ENCODE measurements at places on chromosomes 7 and 10.

DNA sequence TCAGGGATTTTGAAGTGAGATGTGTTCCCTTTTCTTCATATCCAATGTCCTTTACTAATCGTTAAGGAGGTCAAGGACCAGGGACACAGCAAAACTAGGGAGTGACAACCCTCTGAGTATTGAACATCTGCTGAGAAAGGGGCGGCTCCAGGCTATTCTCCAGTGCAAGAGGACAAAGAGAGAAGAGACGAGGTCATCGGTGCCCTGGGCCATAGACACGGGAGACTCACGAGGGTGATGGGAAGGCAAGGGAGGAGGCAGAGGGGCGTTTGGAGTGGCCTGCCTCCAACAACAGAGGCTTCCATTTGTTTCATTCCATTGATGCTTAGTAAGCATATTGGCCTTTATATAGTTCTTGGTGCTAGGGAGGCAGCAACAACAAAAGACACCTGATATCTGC is 268.4 kb downstream of the CXCL12 start:
- no peak for DNase-seq

DNA sequence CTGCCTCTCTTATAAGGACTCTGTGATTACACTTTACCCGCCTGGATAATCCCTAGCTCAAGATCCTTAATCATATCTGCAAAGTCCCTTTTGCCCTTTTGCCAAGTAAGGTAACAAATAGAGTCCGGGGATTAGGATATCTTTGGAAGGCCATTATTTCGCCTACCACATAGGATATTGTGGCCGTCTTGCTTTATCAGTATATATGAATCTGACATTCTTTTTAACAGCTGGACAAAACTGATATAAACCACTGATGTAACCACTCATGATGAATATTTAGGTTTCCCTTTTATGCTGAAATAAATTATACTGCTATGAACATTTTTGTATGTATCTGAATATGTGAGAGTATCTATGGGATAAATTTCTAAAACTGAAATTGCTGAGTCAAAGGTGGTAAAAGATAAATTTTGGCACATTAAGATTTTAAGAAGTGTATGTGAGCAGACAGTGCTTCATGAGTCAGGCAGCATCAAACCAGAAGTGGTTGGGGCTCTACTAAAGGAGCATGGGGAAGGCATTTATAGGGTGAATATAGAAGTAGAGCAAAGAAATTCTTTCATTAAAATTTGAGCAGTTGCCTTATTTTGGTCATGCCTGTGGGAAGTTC is 44.7 kb downstream of the AVL9 start:
- DNase-seq = no peak

DNA sequence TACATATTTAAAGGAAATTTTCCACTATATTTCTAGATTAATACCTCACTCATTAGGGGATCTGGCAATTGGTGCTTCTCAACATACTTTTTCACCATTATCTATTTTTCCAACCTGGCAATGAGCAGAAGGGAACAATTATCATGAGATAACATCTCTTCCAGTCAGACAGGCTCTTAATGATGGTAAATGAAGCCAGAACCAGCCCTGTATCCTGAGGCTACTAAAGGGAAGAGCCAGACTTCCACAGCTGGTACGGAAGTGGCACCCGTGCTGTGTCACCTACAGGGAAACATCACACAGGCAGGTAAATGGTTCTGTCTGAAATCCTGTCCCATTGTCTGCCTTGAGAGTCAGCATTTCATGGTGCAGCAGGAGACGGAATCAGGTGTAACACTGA is 75.9 kb downstream of the ELMO1 start:
- no peak for DNase-seq

- DNase-seq = peak; percentile 28
These were observed 535 bp upstream of the EPC1 start for GRCh38 chr10:32347363-32348022.

GRCh38 chr10:32941357-32941756 is 16.7 kb downstream of the ITGB1 start:
- no peak for DNase-seq

DNA sequence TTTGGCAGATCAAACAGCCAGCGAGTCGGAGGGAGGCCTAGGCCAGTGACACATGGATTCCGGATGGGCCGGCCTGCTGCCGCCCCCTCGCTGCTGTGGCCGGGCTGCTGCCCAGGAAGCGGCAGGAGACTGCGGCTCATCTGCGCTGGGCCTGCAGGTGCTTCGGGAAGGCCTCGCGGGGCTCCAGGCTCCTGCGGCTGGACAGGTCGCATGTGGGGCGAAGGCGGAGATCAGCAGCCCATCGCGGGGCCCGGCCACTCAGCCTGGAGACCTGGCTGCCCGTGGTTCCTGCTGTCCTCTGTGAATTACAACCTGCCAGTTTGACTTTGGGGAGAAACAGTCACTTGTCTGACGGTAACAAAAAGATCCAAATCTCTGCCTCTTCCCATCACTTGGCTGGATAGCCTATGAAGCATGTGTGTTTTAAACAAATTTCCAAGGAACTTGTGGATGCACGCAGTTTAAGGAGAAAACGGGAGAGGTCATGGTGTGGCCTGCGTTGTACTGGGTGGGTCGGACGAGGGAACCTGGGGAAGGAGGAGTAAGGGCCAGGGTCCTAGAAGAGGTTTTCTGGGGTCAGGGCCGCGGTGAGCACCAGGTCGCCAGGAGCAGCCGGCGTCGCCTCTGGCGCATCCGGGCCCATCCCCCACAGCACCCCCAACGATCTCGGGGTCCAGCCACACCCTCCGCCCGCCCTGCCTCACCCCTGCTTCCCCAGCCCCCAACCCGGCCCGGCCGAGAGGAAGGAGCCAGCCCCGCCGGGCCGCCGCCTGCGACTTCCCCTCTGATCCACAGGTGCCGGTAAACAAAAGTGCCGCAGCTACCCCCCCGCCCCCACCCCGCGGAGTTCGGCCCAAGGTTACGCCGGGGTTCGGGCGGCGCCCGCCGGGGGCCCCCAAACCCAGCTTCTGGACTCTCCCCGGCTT is 1.6 kb downstream of the SPOCK2 start:
- DNase-seq = no peak

GRCh38 chr10:28681928-28682750 is 4.8 kb downstream of the BAMBI start:
- no peak for DNase-seq

DNA sequence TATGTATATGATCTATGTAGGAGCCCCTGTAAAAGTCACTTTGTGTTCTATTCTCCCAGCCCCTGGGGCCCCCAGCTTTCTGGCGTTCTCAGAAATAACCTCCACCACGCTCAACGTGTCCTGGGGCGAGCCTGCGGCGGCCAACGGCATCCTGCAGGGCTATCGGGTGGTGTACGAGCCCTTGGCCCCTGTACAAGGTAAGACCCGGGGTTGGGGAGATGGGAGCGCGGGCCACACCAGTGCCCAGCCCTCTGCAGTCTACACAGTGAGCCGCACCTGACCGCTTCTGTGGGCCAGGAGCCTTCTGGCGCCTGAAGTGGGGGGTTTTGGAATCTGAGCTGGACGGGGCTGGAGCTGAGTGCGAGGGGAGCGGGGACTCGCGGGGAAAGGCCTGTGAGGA is 472.1 kb upstream of the FOXK1 start:
- no peak for DNase-seq

DNA sequence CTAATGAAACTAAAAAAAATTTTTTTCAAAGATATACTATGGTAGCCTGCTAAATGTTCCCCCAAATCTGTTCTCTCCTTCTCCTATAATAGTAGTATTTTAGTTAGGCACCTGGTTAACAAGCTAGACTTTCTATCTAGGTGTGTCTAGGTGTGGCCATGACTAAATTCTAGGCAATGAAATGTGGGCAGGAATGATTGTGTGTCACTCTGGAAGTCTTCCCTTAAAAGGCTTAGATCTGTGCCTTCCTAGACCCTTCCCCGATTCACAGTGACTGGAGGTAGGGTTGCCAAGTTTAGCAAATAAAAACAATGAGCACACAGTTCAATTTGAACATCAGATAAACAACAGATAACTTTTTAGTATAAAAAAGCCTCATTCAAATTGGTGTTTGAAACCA is 8.3 kb upstream of the ARHGAP21 start:
- no peak for DNase-seq

GRCh38 chr7:133723044-133723443 is 404.1 kb upstream of the LRGUK start:
- DNase-seq = no peak

DNA sequence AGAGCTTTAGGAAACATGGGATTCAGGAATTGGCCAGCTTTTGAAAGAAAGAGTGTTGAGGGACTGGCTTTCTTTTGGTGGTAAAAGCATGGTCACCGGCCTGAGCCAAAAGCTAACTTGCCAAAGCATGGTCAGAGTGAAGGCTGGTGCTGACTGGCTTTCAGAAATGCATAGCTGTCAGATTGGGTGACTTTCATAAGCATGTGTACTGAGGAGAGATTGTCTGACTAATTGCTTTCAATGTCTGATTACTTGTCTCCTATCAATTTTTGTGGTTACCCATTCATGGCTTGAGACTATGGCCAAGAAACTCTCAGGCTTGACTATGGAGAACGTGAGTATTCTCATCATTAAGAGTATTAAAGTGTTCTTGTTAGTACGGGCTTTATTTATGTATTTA is 28.2 kb downstream of the ZNF25 start:
- DNase-seq = no peak

DNA sequence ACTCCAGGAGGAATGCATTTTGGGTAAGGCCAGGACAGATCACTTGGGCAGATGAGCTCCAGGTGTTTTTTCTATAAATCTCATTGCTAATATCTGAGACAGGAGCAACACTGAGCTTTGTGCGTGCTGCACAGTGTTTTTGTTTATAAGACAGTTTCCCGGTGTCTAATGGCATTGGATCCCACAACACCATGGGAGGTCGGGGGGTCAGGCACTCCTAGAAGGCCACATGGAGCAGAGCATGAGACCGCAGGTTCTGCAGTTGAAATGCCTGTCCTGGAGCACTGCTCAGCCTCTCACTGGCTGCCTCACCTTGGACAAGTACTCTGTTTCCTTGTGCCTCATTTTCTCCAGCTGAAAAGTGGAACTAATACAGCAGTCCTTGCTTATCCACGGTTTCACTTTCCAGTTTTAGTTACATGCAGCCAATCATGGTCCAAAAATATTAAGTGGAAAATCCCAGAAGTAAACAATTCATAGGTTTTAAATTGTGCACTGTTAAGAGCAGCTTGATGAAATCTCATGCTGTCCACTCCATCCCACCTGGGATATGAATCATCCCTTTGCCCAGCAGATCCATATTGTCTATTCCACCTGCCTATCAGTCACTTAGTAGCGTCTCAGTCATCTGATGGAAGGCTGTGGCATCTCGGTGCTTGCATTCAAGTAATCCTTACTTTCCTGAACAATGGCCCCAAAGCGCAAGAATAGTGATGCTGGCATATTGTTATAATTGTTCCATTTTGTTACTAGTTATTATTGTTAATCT is 35.2 kb downstream of the ATXN7L1 start:
- no peak for DNase-seq

DNA sequence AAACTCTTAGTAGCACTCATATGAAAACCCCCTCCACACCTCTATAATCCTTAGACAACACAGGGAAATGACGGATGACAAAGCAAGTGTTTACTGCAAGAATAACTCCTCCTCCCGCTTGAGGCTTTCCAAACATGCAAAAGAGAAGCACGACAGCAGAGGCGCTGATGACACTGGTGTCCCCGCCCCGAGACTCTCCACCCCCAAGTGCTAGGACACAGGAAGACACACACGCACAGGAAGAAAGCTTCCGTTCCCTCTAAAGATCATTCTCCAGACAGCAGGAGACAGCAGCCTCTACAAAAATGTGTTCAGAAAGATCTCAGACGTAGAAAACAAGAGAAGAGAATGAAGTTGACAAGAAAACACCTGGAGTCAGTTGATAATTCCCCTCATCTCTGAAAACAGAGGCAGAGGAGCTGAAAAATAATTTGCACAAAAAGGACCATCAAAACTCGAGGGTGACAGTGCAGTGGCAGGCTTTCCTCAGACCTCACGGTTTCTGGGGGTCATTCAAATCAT is 90.2 kb downstream of the DLG5 start:
- DNase-seq = no peak

DNA sequence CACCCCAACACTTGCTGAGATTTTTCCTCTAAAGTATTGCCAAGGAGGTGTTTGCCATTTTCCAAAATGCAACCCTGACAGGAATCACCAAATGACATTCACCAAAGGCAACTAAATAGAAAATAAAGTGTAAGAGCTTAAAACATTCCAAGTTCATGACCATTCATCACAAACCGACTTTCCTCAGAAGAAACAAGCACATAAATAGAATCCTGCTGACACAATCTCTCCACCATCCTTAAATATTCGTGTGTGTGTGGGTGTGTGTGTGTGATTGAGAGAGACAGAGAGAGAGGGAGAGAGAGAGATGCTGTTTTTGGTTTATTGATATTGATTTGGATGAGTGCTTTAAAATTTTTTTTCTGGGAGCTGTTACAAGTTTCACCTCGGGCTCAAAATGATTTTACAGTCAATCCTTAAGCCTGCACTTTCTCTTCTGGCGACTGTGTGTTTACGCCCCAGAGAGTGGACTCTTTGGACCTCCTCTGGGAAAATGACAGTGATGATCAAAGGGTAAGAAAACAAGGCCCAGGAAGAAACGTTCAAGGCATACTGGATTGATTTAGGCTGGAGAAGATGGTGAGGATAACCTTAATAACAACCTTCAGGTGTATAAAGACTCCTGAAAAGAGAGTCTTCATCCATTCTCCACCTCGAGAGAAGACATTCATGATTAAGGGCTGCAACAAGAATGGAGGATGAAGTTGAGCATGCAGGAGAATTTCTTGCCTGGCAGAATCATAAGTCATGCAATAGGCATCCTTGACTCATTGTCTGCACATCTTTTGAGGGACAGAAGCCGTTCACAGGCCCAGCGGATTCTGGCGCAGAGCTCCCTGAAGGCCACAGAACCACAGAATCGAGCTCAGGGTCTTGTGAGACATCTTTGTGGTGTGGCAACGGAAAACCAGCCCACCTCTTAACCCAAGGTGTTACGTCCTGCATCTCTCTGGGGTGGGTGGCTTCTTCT is 104.4 kb upstream of the FGFR2 start:
- no peak for DNase-seq

Measured in NCI-H2081 (cell line).